Stimulated activated naive CD8-positive, alpha-beta T cell treated with anti-CD3 and anti-CD28 coated beads, Interleukin-15, Interleukin-2, amounts not matched to agents 100 U/mL and 50 U/mL, for 24 hours (primary cell): ENCODE measurements at places on chromosomes 5 and 9.

GRCh38 chr9:31799953-31800609 is 584.4 kb upstream of the ACO1 start:
- DNase-seq, result no peak

GRCh38 chr9:114385397-114386181 is 2.2 kb downstream of the AKNA start:
- DNase-seq, result peak; percentile 87

- no peak for DNase-seq
Observed at GRCh38 chr5:110832683-110833082, 93.9 kb downstream of the SLC25A46 start.

DNA sequence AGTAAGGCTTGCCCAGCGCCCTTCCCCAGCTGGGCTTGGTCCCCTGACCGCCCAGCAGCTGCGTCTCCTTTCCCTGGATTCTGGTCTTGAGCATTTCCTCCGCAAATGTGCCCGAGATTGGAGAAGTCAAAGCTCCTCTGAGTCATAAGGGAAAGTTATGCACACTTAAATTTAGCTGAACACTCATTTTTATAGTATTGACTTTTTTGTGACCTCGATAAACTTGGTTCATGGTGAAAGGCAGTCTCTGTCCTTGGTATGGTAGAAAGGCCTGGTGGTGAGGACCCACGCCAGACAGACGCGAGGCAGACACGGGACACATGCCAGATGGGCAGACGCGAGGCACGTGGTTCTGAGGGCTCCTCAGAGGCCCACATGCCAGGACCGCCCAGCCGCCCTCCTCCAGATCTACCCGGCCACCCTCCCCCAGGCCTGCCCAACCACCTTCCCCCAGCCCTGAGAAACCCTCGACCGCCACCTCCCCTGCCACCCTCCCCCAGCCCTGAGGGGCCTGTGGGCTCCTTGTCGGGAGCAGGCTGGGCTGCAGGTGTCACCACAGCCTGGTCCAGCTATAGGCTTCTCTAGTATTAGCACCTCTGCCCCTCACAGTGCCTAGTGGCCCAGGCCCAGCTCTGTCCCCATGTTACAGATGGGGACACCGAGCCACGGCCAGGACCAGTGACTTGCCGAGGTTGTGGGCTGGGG is 60.9 kb upstream of the CACNA1B start:
- no peak for DNase-seq

DNA sequence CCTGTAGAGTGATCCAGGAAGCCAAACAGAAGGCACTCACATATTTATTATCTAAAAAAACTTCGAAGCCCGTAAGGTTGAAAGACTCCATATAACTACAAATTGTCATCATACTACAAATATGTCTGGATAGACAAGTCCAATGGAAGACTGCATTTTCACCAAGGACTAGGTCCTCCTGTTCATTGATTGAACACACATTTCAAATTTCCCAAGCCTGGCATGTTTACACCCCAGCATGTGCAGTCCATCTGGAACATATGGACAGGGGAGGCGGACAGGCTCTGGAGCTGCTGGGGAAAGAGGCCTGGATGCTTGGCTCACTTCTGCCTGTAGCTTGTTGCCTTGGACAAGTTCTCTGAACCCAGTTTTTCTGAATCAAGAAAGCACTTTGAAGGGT is 378.7 kb downstream of the ENC1 start:
- DNase-seq, result no peak

DNA sequence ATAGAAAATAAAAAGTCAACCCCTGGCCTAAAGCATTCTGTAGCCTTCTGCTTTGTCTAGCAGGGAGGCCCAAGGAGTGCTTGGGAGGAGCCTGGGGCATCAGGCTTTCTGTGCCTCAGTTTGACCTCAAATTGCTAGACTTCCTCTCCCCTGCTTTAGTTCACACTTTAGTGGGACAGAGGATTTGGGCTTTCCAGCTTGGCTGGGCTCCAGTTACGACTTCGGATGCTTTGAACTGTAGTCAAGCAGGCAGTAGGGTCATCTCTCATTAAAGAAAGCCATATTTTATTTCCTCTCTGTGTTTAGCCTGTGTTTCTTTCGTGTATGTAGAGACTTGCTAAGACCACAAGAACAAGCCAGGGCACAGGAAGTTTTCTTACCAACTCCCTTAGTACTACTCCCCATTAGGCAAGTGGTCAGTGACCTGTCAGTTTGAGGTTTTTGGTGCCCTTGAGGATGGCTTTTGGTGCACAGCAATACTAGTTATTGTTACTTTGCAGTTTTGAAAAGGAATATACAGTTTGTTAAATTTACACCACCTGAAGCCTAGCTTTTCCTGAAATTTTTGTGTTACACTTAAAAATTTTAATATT is 334.7 kb downstream of the NDUFS4 start:
- no peak for DNase-seq

DNA sequence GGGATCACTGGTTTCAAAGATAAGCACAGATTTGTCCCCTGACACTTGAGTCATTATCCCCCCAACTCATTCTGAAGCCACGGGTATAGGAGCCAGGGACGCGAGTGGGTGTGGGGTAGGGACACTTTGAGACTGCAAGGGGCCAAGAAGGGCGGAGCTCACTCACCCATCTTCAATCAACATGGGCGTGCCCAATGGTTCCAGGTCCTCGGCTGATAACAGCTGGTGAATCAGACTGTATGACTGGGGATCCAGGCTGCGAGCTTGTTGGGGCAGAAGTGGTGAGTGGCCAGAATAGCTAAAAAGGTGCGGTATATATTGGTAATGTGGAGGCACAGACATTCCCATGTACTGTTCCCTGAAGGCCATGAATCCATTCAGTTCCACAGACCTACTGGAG is 30.7 kb upstream of the NR5A1 start:
- no peak for DNase-seq

GRCh38 chr5:174364676-174365075 is 319.2 kb downstream of the NSG2 start:
- DNase-seq, result no peak

GRCh38 chr9:89374176-89374575 is 55.9 kb downstream of the SECISBP2 start:
- DNase-seq, result no peak
